GM13977 (cell line): ENCODE measurements at places on chromosomes 6 and 20.

- DNase-seq, result no peak
Observed at GRCh38 chr6:44663860-44664634, 276.5 kb downstream of the CDC5L start.

GRCh38 chr20:61770113-61770585, 295.5 kb downstream of the TAF4 start:
- DNase-seq, result no peak

DNA sequence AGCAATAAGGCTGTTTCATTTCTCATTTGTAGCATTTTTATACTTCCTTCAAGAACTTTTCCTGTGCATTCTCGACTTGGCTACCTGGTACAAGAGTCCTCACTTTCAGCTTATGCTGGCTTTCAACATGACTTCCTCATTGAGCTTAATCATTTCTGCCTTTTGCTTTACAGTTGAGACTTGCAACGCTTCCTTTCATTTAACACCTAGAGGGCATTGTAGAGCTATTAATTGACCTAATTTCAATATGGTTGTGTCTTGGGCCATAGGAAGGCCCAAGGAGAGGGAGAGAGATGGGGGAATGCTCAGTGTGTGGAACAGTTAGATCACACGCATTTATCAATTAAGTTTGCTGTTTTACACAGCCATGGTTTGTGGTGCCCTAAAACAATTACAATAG, 37.2 kb downstream of the SLC22A2 start:
- no peak for DNase-seq

DNA sequence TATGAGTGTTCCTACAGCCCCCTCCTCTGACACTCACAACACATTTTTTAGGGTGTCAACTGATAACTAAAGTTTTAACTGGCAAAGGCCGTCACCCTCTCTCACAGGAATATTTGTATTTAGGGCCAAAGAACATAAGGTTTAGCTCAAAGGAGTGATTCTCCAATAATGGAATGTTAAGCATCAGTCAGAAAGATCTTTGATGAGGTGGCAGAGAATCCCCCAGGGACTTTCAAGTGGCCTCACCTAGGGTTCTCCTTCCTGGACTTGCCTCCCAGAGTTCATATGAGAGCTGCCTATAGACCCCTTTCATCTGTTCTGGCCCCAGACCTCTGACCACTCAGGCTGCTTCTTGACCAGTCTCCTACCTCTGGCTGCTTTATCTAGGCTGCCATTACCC, 7.4 kb upstream of the SCUBE3 start:
- DNase-seq, result no peak

DNA sequence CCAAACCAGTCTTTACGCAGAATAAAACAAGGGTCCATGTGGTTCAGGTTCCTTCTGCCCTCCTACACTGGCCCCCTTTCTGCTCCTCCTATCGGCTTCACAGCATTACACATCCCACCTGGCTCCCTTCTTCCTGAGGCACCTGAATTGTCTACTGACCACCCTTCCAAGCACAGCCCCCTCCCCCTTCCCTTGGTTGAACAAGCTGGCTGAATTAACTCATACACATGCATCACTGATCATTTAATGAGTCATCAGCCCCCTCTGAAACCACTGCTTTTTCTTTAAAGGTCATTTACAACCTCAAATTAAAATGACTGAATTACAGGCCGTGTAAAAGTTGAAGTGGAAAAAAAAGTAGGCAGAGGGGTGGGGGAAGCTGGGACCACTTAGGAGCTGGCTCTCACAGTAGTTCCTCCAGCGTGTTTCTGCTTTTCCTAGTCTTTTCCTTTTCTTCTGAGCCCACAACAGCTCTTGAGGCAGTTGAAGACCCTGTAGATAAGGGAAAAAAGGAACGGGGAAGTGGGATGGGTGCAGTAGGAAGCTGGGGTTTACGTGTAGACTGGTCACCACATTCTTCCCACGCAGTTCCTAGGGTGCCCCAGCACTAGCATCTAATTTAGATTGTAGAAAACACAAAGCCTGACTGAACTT, 67.6 kb downstream of the FYN start:
- peak; percentile 37 for DNase-seq

DNA sequence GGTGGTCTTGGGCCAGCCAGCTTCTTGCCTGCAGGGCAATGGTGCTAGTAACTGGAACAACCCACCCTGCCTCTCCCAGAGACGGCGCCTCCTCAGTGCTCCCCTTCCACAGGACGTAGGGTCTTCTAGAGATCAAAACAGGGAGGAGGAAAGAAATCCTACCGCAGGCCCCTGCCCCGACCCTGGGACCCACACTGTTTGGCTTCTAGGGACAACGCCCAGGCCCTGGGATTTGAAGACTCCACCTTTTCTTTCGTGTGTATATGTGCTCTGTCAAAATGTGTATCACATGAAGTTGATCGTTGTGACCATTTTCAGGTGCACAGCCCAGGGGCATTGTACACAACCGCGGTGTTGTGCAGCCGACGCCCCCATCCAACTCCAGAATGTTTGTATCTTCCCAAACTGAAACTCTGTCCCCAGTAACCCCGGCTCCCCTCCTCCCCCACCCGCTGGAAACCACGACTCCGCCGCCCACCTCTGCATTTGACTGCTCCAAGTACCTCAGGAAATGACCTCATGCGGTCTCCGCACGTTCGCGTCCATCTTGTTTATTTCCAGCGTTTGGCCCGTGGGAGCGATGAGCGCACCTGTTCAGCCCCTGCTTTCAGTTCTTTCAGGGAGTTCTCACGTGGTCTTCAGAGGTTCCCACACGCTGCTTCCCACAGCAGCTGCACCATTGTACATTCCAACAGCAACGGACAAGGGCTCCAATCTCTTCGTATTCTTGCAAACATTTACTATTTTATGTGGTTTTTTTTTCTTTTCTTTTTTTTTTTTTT, 3.4 kb upstream of the BHLHE23 start:
- peak; percentile 92 for DNase-seq
